Substantia nigra (tissue), 51 donors: ENCODE measurements at places on chromosomes 3 and 15.

DNA sequence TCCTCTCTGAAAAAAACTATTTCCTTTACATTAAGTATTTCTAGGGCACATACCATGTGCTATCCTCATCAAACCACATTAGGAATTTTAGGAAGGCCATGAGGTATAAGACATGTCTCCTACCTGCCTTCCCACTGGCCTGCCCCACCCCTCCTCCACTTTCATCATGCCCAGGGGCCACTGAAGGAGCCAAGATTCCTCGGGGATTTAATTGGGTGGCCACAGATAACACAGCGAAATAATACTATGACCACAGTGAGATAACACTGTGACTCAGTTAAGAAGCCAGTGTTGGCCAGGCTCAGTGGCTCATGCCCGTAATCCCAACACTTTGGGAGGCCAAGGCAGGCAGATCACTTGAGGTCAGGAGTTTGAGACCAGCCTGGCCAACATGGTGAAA lies 9.8 kb upstream of the BMF start:
- DNase-seq: no peak

- DNase-seq: no peak
Observed at GRCh38 chr3:23105048-23105447, 98.1 kb upstream of the UBE2E2 start.

DNA sequence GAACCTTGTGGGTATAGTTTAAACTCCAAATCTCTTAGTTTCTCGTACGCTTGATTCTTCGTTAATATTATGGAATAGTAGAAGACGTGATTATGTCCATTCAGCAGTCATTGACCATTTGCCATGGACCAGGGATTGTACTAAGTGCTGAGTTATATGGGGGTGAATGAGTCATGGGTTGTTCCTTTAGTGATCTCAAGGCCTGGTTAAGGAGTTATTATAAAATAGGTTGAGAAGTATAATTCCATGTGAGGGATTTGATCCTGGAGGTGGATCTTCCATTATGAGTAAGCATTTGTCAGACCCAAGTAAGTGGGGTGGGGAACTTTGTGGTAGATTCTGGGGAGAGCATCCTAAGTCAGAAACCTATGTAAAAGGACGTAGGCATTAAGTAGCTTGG lies 15.4 kb downstream of the NR2C2 start:
- no peak for DNase-seq

DNA sequence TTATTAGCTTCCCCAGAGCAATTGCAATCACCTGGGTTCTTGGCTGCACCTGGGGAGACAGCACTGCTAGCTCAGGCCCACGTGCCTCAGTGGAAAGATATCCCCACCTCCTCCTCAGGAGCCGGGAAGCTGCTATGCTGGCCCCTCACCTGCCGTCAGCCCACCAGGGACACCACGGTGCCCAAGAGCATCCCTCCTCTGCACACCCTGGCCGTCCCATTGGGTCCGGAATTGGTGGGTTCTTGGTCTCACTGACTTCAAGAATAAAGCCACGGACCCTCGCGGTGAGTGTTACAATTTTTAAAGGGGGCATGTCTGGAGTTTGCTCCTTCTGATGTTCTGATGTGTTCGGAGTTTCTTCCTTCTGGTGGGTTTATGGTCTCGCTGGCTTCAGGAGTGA lies 72.3 kb upstream of the MEF2A start:
- DNase-seq: no peak

DNA sequence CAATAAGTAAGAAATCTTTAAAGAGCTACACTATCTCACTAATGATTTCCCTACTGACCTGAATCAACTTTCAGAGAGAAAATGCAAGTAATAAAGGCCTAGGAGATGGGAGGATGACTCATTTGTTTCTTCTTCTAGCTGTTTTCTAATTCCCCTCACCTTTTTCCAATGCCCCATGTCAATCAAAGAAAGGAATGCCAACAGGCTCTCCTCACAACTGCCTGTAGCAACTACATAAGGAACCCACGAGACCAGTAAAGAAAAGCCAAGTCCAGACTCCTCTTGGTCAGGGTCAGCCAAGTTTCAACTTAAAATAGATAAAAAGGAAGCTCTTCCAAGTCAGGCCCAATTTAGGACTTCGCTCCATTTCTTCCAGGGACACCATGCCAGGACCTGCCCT lies 201.9 kb downstream of the TNIK start:
- DNase-seq: no peak

- no peak for DNase-seq
Observed at GRCh38 chr3:163508206-163508605, 1570.1 kb downstream of the SI start.

DNA sequence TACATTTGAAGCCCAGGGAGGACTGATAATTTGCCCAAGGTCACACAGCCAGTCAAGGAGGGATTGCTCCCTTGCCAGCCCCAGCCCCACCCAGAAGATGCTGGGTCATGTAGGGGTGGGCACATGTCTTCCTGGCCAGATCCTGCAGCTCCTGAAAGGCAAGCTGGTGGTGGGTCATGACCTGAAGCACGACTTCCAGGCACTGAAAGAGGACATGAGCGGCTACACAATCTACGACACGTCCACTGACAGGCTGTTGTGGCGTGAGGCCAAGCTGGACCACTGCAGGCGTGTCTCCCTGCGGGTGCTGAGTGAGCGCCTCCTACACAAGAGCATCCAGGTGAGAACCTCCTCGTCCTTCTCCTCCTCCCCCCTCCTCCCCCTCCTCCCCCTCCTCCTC lies 13.2 kb downstream of the ISG20 start:
- DNase-seq: no peak

GRCh38 chr3:71323558-71323957 lies 260.0 kb downstream of the FOXP1 start:
- no peak for DNase-seq

DNA sequence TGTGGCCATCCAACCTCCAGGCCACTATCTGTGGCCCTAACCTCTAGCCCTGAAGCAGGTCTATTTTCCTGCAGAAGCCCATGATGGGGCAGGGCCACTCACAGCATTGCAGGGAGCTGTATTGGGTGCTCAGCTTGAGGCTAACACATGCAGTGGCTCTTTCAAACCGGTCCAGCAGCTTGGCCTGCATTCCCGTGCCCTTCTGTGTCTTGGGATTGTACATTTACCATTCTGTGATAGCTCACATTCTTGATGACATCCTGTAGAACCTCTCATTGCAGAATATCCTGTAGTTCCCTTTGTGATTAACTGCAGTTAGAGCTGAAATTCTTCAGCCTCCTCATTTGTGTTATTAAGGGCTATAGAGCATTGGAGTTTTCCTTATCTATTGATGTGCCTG lies 60.8 kb upstream of the ANKRD34C start:
- DNase-seq: no peak

DNA sequence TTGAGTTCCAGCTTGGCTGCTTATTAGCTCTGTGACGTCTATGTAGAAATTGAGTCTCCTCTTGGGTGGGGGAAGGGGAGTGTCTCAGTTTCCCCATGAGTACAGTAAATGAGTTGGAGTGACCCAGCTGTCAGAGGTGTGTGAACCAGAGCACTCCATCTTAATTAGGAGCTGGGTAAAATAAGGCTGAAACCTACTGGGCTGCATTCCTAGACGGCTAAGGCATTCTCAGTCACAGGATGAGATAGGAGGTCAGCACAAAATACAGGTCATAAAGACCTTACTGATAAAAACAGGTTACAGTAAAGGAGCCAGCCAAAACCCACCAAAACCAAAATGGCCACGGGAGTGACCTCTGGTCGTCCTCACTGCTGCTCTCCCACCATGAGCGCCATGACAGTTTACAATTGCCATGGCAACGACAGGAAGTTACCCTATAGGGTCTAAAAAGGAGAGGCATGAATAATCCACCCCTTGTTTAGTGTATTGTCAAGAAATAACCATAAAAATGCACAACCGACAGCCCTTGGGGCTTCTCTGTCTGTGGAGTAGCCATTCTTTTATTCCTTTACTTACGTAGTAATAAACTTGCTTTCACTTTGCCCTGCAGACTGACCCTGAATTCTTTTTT lies 222.4 kb downstream of the CACNA2D3 start:
- no peak for DNase-seq

DNA sequence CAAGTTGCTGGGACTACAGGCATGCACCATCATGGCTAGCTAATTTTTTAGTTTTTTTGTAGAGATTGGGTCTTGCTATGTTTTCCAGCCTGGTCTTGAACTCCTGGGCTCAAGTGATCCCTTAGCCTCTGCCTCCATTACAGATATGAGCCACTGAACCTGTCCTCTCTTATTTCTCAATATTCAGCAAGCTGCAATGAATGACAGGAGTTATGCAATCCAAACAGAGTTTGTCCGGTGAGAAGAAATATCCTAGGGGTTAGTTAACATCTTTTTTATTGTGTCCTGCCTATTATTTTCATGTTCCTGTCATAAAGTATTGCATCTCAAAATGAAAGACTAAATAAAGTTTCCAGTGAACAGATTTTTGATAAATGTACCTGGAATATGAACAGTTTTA lies 1161.4 kb downstream of the OTOL1 start:
- DNase-seq: no peak
